SIG-M5 (cell line): ENCODE measurements at places on chromosomes 16 and 17.

- no peak for DNase-seq
These were observed 213.0 kb downstream of the HS3ST3B1 start for GRCh38 chr17:14513835-14514234.

- no peak for DNase-seq
These were observed 1.2 kb downstream of the QPRT start for GRCh38 chr16:29680180-29680598.

DNA sequence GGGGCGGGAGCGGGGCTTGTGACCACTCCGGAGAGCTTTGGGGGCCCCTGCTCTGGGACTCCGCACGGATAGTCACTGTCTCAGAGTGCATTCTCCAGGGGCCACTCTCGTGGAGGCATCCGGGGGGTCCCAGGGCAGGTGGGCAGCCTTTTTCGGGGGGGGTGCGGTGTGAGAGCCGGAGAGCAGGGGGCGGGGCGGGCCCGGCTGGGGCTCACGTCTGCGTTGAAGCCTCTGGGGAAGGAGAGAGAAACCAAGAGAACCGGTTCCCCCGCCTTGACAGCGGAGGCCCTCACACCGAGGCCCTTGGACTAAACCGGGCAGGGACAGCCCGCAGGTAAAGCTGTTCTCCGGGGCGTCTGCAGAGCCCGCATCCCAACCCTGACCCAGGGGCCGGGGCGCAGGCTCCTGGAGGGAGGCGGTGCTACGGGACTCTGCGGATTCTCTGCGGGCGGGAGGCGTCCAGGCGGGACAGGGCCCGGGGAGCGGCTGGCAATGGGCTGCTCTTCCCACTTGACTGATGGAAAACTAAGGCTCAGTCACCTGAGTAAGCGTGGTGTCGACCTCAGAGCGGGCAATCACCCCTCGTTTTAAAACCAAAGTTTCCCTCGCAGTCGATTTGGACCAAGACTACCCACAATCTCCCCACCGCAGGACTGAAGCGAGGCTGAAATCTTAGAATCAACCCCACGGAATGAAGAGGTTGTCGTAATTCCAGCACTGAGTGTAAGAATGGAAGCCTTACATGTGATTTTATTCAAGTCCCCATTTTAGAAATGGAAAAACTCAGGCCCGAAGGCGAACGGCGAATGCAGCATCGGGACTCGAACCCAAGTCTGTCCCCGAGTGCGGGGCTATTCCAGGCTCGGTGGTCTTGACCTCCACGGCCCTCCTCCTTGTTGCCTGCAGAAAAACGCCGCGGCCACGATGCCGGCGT, 49.6 kb upstream of the AMZ2 start:
- DNase-seq: no peak

DNA sequence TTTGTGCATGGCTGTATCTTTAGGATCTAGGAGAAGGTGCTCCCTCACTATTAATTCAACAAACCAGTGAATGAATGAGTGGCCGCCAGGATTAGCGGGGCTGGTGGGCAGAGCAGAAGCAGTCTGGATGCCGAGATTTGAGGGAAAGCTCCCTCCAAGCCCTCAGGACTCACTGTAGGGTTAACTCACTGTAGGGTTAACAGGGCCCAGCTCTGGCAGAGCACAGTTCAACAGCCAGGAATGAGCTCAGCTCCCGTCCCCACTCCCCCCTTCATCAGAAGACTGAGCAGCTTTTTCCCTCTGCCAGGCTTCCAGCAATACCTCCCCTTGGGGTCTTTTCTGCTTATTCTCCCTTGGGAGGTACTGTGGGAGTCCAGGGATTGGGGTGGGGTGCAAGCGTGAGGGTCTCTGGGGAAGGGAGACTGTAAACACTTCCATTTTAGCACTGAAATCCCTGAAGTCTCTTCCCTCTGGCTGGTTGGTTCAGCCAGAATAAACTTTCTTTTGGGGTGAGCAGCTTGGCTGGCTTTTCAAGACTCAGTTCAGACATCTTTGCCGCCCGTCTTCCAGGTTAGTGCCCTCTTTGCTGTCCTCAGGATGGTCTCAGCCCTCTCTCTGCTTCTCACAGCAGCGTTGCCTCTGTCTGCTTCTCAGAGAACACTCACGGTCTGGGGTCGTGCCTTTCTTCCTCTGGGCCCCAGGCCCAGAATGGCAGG, 53.7 kb upstream of the WSB1 start:
- no peak for DNase-seq

DNA sequence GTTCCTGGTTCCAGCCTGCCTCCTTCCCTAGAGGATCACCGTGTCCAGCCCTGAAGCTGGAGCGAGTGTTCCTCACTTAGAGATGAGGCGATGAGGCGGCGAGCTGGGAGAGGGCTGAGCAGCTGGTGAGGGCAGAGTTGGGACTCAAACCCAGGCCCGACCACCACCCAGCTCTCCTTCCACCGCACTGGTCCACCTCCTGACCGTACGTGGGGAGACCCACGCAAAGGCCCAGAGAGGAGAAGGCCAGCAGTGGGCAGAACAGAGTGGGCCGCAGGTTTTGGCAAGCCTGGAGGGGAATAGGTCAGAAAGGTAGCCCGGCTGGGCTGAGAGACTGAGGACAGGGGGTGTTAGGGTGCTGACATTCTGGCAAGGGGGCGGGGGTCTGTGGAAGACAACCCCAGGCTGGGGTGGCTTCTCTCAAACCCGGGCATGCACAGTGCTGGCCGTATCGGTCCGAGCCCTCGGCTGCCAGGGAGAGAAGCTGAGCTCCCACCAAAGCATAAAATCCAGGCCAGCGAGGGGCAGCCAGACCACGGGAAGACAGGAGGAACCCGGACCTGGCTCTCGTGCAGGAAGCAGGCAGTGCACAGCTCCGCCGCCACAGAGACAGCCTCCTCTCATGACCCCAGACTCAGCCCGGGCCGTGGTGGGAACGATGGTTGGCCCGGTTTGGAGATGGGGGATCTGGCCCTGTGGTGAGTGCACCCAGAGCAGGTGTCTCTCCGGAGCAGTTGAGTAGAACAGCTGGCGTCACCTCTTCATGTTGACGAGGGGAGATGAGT, 24.9 kb downstream of the MLYCD start:
- no peak for DNase-seq

DNA sequence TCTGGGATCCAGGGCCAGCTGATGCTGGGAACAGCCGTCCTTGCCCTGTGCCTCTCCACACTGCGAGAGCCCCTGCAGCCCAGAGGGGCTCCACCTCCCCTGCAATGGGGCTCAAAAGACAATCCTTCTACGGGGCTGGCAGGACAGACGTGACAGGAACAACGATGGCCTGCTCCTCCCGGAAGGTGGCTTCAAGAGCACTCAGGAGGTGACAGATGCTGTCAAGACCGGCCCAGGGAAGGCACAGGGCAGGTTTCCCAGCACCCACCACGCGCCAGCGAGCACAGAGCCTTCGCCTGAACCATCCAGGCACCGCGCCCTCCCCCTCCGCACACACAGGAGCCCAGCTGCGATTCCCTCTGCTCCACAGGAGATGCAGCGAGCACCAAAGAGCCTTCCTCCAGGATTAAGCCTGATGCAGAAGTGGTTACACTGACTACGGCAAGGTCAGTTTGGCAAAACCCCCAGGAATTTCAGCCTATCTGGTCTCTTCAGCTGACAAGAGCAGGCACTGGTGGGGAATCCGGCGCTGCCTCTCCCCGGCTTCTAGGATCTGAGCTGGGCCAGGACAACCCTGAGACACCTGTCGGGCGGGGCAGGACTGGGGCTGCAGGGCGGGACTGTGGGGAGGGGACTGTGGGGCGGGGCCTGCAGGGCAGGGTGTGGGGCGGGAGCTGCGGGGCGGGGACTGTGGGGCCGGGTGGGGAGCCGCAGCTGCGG, 103.4 kb downstream of the ZNF778 start:
- no peak for DNase-seq

DNA sequence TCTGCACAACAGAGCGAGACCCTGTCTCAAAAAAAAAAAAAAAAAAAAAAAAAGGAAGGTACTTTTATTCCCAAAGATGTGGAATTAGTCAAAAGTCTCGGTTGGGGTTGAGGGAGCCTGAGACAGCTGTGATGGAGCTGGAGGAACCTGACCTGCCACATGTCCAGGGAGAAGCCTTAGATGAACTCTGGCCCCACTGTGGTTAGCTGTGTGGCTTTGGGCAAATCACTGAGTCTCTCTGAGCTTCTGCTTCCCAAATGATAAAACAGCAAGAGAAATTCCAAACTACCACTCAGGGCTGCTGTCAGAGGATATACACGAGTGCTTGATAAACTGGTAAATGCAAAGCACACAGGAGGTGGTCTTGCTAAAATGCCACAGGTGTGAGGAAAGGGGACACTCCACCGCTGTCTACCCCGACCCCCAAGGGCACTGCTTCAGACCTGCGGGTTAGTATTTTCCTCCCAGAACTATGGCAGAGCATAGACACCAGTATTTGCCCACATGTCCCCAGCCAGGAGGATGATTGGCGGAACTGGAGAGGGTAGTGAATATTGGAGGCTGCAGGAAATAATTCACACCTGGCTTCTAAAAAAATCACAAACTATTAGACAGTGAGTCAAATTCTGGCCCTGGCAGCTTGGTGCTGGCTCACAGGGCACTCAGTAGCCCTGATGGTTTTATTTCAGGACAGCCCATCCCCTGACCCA, 14.7 kb downstream of the DRC3 start:
- no peak for DNase-seq

- no peak for DNase-seq
These were observed 22.1 kb downstream of the MAP1LC3B start for GRCh38 chr16:87414251-87414680.

GRCh38 chr16:84270071-84270470, 24.6 kb upstream of the WFDC1 start:
- DNase-seq: no peak

DNA sequence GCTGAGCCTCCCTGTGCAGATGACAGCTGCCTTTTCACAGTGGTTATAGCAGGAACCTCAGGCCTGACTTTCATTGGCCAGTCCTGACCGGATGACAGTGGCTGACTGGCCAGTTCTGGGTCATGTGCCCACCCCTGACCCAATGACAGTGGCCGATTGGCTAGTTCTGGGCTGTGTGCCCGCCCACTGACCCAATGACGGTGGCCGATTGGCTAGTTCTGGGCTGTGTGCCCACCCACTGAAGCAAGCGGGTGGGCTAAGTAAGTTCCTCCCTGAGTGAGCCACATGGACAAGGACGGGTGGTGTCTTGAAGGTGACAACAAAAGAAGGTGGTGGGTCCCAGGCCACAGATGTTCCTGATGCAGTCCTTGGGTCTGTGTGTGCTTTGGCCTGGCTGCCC, 9.5 kb downstream of the DEF8 start:
- no peak for DNase-seq

DNA sequence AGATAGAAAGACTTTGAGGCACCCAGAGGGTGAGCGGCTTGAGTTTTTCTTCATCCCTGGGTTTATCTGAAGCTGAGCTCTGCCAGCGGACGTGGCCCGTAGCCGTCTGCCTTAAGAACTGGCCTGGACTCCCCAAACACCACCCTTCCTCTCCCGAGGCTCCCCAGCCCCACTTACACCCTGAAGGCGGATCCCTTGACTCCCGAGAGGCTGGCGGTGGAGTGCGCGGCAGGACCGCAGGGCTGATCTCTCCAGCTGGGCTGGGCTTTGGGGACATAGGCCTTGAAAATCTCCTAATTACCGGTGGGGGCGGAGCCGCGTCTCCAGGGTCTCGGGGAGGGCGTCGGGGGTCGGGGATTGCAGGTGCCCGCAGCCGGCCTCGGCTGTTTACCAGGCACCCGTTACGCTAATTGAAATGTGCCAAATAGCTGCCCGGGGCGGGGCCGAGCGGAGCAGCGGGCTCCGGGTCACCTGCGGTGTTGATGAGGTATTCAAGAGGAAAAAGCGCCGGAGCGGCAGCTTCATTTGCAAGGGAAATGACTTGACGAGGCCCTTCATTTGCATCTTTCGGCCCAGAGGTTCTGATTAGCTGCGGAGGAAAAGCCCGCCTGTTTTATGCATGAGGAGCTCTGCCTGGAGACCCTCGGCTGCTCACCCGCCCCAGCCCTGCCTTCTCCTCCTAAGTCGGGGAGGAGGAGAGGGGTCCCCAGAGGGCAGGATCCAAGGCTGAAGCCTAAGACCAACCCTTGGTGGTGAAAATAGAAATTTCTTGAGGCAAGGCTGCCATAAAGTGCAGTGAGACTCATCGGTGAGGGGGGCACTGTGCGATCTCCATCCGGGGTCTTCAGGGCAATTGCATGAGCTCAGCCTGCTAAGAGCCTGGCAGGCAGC, 100.7 kb downstream of the MGAT5B start:
- DNase-seq: no peak

GRCh38 chr17:29376667-29377270, 13.4 kb upstream of the TAOK1 start:
- no peak for DNase-seq

GRCh38 chr17:4118015-4118743, 24.7 kb downstream of the ZZEF1 start:
- no peak for DNase-seq

- DNase-seq: no peak
These were observed 26.7 kb downstream of the PCTP start for GRCh38 chr17:55777471-55777971.

- no peak for DNase-seq
These were observed 1.4 kb upstream of the SLC25A10 start for GRCh38 chr17:81710514-81711308.

GRCh38 chr17:62164747-62165722, 100.0 kb upstream of the MED13 start:
- no peak for DNase-seq

DNA sequence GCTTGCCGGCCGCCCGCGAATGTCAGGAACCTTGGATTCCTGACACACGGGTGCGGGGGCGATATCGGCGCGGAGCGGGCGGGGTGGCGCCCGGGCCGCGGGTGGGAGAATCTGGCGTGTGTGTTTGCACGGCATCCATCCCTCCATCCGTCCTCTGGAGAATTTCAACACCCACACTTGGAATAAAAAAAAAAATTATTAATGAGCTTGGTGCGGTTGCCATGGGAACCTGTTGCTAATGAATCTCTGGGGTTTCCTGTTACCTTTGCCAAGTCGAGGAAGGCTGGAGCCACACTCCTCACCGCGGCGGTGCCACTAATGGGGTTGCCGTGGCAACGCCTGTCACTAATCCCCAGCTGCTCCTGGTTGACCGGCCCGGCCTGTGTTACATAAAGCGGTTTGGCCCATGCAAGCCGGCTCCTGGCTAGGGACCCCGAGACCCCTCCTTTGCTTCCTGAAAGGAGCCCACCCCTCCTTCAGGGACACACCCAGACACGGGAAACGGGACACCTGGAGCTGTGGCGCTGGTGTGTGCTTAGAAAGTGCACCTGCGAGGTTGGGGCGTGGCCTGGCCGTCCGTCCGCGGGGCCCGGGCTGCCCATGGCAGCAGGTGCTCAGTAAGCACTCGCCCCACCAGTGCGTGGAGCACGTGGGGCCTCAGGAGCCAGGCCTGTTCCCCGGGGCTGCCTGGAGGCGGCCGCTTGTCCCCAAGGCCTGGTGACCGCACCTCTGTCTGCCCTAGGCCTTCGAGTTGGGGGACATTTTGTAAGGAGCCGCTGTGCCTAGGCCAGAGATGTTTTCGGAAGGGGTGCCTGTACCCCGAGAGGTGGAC, 14.6 kb downstream of the CACNA1H start:
- DNase-seq: no peak

- no peak for DNase-seq
These were observed 17.3 kb downstream of the BAHCC1 start for GRCh38 chr17:81412490-81413093.

DNA sequence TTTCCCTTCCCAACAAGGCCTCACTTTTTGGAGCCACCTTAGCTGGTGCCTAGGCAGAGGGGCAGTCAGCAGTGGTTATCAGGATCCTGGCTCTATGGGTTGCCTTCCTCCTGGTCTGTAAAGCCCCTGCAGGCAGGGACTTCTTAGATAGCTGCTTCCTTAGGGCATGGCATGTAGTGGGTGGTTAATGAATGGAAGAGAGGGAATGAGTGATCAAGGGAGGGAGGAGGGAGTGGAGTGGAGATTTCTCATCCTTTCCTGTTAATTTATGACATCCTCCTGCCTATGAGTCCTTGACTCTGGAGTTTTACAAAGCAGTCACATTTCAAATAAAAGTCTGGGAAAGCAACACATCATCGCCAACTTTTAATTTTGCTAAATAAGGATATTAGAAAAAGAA, 40.7 kb downstream of the SNX20 start:
- no peak for DNase-seq
